ENCODE measurements at places on chromosomes 2 and 18. TPM values are rescaled to one million over a fixed set of nuclear protein-coding genes. Genes with fewer than 3 reads are reported as not detected.

GRCh38 chr2:98281607-98282006 lies 64.6 kb upstream of the CNGA3 start:
- no peak for DNase-seq

DNA sequence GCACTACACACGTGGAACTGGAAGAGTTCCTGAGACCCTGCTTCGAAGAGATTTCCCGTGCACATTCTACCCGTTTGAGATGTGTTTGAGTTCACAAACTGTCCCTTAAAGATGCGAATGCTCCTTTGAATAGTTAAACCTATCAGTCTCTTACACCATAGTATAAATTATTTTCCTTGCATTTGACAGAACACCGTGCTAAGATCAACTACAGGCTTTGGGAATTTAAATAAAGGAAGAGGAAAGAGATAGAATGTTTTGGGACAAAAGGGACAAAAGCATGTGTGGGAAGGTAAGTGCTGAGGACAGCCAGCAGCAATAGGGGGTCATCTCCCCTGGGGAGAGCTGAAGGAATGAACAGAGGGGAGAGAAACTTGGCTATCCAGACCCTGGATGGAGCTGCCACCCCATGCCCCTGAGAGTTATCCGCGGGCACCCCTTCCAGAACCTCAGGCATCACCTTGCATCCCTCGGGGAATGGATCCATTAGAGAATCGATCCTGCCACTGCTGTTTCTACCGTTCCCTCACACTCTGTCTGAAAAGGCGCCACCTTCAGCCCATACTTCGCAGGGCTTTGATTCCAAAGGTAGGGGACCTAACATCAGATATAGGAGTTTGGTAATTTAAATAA lies 888 bp upstream of the ADCY3 start:
- DNase-seq: no peak

- no peak for DNase-seq
These were observed 291.6 kb downstream of the TNS1 start for GRCh38 chr2:217711188-217711587.

DNA sequence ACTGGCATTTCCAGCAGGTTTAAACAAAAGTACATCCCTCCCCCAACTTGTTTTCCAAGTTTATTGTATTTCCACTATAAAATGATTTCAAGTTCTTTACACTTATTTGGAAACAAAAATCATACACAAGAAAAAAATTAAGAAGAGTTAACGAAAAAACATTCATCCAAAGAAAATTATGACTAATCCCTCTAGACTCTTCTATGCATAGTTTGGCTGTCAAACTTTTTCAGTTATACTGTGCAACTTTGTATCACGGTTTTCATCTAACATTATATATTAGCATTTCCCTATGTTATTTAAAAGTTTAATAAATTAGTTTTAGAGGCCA lies 627 bp downstream of the WDCP start:
- no peak for DNase-seq

DNA sequence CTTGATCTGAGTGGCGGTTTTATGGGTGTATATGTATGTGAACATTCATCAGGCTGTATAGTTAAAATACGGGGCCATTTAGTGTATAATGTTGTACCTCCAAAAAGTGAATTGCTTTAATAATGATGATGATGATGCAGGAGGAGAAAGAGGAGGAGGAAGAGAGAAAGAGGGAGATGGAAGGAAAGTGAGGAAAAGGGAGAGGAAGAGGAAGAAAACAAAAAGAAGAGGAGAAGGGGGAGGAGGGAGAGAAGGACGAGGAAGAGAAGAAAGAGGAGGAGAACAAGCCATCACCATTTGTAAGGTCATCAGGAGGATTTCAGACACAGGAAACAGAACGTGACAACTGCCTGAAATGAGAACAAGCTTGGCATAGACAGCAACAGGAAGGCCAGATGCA lies 168.4 kb upstream of the NCKAP5 start:
- no peak for DNase-seq

DNA sequence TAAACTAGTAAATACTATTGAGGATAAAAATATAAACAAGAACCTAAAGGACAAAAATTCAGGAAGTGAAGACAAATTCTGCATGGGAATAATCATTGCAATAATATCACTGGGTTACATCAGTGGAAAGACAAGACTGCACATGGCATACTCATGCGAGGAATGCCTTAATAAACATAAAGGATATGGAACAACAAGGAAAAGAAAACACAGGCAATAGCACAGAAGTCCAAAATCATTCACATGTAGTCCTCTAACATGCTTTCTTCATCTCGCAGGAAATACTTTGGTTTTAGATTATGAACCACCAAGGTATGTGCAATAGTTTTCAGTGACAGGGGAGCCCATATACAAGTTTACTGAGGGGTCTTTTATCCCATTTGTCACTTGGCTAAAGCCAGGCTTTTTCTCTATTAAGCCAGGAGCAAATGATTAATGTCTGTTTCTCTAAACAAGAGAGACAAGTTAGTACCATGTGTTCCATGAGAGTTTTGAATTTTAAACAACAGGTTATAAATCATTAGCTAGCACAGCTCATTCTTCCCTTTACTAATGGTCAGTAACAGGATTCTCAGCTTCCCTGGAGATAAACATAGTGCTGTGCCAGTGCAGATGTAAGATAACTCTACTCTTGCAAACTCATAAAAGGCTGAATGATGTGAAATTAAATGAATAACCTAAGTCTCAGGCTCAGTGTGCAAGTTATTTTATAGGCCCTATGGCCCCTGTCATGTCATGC lies 353.6 kb upstream of the FSIP2 start:
- no peak for DNase-seq

- no peak for DNase-seq
These were observed 2.4 kb downstream of the FIGN start for GRCh38 chr2:163733301-163733938.

DNA sequence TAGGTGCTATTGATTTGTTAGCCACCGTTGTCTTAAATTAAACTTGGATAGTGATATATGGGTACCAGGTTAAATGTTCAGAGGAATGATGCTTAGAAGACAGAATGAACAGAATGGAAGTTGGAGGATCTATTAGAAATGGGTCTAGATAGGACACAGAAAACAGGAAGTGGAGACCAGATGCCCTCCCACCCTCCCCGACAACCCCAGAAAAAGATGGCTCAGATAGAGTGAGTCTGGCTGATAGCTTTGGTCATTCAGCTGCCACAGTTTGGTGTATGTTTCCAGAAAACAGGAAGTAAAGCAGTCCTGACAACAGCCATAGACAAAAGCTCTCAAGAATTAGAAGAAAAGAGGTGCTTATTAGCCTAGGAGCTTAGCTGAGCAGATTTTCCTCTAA lies 71.5 kb upstream of the DSG1 start:
- no peak for DNase-seq

- no peak for DNase-seq
These were observed 171.1 kb upstream of the CCDC150 start for GRCh38 chr2:196468394-196468793.

Gene SKOR2
- 0.81 TPM for total RNA-seq

Gene SPDYA
- 1.3 TPM for total RNA-seq

Gene ELOA2
- not detected for total RNA-seq

Gene VIT
- 1.4 TPM for total RNA-seq
